Renal cortex interstitium (tissue), 15 donors: ENCODE measurements at places on chromosomes 12 and 14.

DNA sequence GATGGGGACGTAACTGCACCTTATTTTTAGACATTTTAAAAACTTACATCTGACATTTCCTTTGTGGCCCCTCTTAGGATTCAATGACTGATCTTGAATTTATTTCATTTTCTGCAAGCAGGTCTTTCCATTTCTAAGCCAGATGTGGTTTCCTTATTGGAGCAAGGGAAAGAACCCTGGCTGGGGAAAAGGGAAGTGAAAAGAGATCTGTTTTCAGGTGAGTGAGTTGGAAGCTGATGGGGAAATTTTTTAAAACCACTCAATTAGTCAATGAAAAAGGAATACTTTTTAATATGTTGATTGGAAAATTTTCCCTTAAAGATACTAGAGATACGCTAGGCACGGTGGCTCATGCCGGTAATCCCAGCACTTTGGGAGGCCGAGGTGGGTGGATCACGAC lies 2.6 kb downstream of the ZNF140 start:
- DNase-seq: no peak

DNA sequence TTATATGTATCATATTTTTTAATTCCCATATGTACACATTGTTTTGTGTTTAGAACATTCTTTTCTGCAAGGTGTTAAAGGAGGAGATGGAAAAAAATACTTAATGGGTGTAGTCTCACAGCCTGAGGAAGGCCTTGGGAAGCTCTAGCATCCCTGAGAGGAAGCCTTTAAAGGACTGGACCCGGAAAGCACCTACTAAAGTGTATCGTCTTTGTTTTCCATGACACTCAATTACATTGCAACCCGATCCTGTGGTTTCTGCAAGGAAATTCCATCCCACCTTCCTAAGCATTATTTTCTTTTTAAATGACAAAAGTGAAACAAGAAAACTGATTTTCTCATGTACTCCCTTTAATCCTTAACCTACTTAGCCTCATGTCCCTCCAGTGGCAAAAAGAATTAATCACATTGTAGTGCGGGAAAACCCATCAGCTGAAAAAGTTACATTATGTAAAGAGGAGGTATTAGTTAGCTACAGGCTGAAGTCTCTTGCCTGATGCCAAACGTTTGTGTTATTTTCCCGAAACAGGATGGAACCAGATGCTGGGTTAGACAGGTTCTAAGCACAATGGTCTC lies 147.8 kb upstream of the CPSF6 start:
- DNase-seq: no peak

DNA sequence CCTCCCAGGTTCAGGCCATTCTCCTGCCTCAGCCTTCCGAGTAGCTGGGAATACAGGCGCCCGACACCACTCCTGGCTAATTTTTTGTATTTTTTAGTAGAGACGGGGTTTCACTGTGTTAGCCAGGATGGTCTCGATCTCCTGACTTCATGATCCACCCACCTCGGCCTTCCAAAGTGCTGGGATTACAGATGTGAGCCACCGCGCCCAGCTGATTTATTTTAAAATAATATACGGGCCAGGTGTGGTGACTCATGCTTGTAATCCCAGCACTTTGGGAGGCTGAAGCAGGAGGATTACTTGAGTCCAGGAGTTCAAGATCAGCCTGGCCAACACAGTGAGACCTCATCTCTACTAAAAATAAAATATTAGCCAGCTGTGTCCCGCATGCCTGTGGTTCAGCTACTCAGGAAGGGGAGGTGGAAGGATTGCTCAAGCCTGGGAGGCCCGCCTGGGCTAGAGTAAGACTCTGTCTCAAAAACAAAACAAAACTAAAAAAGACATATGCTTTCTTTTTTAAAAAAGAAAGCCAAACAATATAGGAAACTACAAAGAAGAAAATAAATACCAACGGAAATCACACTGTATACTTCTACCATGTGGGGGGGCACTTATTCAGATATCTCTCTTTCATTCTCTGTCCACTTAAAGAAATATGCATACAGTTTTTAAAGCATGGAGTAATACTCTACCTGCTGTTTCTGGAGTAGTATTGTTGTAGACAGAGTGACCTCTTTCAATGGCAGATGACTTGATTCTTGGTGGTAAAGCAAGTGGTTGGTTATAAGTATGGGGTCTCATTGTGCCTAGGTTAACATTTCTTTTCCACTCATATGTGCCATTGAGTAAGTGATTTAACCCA lies 930 bp upstream of the MIA2 start:
- DNase-seq: no peak

DNA sequence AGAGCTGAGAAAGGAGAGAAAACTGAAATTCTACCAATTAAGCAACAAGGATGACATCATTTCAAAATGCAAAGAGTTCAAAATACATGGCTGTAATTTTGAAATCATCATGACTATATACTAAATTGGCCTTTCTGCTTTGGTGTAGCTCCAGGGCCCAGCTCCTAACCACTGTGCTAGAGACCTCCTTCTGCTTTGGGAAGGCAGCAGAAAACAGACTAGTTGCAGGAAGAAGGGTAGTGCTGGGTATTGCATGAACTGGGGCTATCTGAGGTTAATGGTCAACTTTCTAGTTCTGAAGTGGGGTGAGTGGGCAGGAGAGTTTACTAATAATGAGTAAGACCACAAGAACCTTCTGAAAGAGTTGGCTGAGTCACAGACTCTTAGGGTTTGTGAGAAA lies 66.2 kb downstream of the PTGER2 start:
- no peak for DNase-seq

- DNase-seq: no peak
Measured at GRCh38 chr14:61119006-61119405, 138.0 kb downstream of the SLC38A6 start.

GRCh38 chr12:112381406-112381882 lies 787 bp downstream of the HECTD4 start:
- no peak for DNase-seq

GRCh38 chr12:50353869-50354593 lies 42.4 kb downstream of the FAM186A start:
- no peak for DNase-seq

- no peak for DNase-seq
Measured at GRCh38 chr14:49250109-49250508, 336.1 kb downstream of the RPS29 start.

GRCh38 chr12:2125651-2126522 lies 73.1 kb downstream of the CACNA1C start:
- no peak for DNase-seq

DNA sequence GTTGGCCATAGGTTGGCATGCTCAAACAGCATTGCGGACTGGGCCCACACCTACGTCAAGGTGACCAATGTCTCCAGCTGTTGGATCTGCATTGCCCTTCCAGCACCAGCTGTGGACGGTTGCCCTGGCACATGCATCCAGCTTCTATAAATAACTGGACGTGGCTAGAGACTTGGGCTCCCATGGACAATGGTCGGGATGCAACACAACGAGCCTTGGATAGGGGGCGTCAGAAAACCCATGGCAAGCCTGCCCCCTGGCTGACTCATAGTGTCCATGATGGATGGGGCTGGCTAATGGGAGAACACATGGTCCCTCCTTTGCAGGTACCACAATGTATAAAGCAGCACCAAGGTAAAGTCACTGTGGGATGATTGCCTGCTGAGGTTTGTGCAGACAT lies 331.6 kb upstream of the FAR2 start:
- no peak for DNase-seq

- no peak for DNase-seq
Measured at GRCh38 chr14:79661752-79662151, 549.6 kb downstream of the DIO2 start.

GRCh38 chr12:42606471-42606870 lies 16.9 kb upstream of the PRICKLE1 start:
- no peak for DNase-seq

- no peak for DNase-seq
Measured at GRCh38 chr14:77151918-77152588, 10.5 kb upstream of the ZDHHC22 start.

GRCh38 chr12:100498141-100498540 lies 24.5 kb downstream of the NR1H4 start:
- no peak for DNase-seq

GRCh38 chr14:74389980-74390379 lies 36.0 kb downstream of the SYNDIG1L start:
- DNase-seq: no peak

DNA sequence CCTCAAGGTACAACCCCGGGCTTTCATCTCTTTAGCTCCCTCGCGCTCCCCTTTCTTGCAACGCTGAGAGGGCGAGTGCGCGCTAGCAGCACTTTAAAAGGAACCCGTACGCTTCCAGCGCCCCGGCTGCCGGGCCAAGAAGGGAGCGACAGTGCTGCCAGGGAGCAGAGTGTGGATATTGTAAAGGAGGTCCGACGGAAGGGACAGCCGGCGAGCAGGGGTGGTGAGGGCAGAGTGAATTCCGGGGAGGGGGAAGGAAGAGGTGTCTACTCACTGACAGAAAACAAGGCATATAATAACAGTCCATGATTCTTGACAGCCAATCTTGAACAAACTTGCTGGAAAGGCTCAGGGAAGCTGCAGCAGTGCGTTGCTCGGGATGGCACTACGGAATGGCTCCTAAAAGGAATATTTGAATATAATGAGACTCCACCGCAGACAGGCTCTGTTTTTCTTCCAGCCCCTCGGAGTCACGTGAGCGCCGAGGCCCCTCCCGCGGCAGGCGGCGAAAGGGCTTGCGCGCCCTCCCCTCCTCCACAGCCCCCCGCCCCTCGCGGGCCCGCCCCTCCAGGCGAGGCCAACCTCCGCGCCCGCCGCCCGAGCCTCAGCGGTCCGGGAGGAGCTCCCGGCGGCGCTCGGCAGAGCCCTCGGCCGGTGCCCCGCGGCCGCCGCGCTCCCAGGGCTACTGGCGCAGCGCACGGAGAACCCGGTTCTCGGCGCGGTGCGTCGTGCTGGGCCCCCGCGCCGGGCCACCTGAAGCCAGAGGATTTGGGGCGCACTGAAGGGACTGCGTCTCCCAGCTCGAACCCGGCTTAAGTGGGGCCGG lies 3.4 kb downstream of the BMP4 start:
- no peak for DNase-seq

- no peak for DNase-seq
Measured at GRCh38 chr12:109998241-109998903, 858 bp upstream of the ANKRD13A start.

DNA sequence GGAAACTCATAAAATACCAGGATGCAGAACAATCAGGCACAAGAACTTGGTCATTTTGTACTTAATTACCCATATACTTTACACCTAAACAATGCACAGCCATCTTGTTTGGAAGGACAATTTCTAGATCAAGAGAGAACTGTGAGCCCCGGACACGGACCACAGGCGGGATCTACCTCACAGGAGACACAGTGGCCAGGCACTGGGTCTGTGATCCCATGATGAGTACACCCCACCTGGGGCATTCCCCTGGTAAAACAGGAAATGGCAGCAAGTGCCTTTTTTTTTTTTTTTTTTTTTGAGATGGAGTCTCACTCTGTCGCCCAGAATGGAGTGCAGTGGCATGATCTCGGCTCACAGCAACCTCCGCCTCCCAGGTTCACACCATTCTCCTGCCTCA lies 15.2 kb downstream of the GOLGA3 start:
- no peak for DNase-seq

DNA sequence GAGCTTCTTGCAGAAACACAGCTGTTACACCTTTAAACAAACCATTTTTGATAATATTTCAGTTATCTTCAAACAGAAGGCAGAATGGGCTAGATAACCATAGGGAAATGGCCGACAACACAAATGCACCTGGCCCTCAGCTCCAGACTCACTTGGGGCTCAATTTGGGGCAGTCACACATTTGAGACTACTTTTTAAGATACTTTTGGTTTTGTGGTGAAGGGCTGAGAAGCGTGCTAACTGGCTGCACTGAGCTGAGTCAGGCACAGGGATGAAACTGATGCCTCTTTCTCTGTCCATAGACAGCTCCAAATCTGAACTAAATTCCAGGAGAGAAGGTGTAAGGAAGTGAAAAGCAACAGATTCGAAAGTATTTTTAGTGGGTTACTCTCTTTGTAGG lies 18.5 kb upstream of the GRIP1 start:
- no peak for DNase-seq

DNA sequence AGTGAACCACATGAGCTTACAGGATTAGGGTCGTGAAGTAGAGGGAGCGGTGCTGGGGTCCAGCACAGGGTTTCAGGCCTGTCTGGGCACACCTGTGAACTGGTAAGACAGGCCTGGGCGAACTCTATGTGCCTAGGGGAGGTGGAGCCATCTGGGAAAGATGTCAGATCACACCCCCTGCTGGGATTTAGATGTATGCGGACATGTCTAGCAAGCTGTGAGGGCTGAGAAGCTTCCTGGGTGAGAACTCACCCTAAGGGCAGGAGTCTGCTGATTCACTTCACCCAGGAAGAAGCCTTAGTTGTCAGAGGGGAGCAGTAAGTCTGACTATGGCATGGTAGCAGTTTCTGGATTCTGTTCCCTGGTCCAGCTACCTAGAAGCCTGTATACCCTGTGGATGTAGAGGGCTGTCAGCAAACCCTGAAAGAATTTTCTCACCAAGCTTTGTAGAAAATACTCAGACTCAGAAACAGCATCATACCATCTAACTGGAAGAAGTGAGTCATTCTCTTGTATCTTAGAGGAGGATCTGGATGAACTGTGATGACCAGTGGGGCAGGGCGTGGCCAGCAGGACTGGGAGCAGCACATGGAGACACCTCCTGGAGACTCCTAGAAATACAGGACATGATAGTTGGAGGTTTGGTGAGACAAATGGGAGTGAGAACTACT lies 11.2 kb upstream of the PYGL start:
- no peak for DNase-seq

DNA sequence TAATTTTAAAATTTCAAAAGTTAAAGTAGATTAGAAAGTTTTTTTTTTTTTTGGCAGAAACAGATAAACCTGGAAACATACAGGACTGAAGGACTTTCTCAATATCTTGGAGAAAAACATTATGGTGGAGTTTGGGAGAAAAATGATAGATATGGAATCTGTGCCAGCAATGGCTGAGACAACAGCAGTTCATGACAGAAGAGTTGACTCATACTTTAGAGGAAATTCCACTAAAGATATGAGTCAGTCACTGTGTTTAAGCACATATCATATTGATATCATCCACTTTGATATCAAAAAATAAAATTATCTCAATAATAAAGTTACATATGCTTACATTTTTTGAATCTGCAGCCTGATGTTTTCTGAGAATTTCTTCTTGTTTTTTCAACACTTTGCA lies 193.9 kb upstream of the OR4E1 start:
- no peak for DNase-seq

GRCh38 chr14:26255213-26255612 lies 342.6 kb downstream of the NOVA1 start:
- no peak for DNase-seq
